ENCODE measurements at places on chromosomes 7 and 10.
A peak's percentile ranks its signal among the peaks of the same experiment; 100 is the strongest.

- no peak for DNase-seq
These were observed 264.7 kb upstream of the TEX47 start for GRCh38 chr7:89060234-89060633.

- no peak for DNase-seq
These were observed 22.9 kb downstream of the STRIP2 start for GRCh38 chr7:129457101-129457500.

- DNase-seq, result no peak
These were observed 96.7 kb upstream of the IKZF1 start for GRCh38 chr7:50207686-50208255.

GRCh38 chr10:23354630-23355279, 10.2 kb upstream of the C10orf67 start:
- DNase-seq, result no peak

GRCh38 chr7:140506788-140507464, 27.6 kb upstream of the MKRN1 start:
- DNase-seq, result no peak

GRCh38 chr10:17215782-17216122, 12.3 kb upstream of the VIM start:
- DNase-seq, result no peak

DNA sequence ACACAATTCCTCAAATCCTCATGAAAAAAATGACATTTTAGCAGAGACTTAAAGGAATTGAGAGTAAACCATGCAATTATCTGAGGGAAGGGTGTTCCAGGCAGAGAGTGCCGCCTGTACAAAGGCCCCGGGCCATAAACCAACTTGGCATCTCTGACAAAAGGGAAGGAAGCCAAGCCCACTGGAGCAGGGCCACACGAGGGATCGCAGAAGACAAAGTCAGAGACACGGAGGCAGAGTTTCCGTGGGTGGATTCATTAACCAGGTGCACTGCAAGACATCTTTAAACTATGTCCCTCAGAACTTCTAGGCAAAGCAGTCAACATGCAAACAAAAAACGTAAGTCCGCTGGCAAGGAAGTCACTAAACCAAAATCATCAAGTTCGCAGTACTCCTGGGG, 92.0 kb downstream of the SFMBT2 start:
- no peak for DNase-seq

- no peak for DNase-seq
These were observed 574.2 kb downstream of the CCSER2 start for GRCh38 chr10:84902553-84902952.

DNA sequence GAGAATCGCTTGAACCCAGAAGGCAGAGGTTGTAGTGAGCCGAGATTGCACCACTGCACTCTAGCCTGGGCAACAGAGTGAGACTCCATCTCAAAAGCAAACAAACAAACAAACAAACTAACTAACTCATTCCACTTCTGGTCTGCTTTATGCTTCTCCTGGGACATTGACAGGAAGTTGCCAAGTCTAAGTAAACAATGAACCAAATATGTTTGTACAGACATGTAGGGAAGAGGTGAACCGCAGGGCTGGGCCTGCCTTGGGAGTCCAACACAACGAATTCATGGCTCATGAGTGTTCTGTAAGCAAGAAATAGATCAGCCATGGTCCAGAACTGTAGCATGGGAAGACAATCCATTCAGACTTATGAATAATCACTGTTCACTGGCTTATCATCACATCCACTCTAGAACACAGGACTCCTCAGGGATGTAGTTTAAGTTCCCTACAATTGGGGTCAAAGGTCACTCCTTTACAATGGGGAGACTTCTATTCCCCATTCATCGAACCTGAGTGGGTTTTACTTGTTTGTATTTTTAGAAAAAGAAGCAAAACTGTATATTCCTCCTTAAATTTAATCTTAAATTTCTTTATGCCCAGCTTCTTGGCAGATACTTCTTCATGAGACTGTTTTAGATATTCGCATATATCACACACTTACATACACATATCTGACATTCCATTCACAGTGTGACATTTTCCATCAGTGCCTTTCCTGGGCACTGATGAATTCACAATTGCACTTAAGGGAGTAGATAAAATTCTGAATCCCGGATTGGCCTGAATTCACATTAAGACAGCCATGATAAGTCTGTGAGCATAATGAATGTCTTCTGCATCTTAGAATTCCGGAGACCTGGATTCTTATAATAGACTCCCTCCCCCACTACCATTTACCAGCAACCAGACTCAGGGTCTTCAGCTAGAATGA, 159.1 kb upstream of the EEPD1 start:
- DNase-seq, result no peak

DNA sequence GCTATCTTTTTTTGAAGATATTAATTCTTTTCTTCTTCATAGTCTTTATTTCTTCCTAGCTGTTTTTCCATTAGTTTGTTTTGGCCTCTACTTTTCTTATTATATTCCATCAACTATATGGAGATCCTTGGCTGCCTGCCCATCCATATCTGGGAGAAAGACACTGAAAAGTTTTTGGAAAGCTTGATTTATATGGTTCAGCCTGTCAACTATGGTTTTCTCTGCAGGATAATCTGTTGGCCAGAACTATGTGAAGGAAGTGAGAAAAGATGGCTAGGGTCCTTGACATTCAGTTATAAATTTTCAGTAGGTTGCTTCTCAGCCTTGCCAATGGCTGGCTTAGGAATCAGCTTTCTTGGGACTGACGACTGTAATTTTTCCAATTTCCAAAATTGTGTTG, 10.0 kb upstream of the CDK14 start:
- DNase-seq, result no peak

DNA sequence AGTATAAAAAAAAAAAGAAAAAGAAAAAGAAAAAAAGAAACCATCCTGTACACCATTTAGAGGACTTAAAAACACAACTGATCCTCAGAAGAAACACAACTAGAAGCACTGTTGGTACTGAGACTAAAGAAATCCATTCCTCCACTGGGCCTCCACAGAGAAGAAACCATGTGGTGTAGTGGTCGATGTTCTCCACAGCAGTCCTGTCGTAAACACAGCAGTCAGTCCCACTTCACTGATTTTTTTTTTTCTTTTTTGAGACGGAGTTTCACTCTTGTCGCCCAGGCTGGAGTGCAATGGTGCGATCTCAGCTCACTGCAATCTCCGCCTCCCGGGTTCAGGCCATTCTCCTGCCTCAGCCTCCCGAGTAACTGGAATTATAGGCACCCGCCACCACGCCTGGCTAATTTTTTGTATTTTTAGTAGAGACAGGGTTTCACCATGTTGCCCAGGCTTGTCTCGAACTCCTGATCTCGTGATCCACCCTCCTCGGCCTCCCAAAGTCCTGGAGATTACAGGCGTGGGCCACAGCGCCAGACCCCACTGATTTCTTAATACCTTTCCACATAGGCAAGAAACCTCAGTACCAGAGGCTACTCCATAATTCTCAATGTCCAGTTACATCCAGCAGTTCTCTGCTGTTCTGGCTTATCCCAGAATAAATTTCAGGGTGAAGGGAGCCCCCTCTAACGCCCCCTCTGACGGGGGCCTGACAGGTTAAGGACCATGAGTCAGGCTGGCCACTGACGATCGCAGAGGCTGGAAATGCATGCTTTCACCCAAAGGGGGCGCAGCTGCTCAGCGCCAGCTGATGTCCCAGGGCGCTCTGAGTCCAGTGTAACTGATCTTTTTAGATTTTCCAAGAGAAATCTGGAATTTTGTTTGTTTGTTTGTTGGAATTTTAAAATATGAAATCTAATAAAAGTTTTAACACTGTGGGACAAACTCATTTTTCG, 24.8 kb upstream of the FFAR4 start:
- DNase-seq, result peak; percentile 19

DNA sequence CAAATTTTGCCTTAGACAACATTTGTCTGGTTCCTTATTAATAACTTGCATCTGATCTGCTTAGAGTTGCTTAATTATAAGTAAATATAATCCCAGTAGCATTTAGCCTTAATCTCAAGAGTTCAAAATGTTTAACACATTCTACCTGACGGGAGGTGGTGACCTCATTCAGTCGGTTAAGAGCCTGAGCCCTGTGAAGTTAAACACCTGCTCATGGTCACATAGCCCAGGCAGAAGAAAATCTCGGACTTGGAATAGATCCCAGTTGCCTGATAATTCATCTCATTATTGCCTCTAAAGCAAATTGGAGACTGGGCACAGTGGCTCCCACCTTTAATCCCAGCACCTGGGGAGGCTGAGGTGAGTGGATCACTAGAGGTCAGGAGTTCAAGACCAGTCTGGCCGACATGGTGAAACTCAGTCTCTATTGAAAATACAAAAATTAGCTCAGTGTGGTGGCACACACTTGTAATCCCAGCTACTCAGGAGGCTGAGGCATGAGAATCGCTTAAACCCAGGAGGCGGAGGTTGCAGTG, 18.6 kb upstream of the ASCC1 start:
- DNase-seq, result no peak

DNA sequence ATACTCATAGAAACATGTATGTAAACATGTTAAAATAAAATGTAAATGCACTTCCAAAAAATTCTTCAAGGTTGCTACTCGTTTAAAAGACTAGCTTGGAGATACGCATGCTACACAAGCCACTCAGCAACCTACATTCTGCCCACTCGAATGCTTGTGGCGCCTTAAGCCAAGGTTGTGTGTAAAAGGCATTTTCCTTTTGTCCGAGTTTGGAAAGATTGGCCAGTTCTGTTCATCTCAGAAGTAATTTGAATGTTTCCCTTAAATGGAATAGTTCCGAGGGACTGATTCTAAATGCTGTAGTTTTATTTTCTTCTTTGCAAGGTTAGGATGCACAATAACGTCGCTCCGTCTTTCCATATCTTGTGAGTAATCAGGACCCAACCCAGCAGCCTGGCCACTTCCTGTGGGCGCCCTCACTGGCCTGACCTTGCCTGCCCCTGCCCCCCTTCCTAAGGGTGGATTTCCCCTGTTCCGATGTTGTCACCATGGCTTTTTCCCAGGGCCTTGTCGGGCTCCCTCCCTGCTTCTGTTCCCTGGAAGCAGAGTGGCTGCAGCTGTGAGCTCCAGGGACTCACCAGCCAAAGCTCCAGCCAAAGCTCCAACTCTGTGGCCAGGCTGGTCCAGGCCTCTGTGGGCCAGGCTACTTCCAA, 70.6 kb downstream of the PTPRE start:
- DNase-seq, result no peak

GRCh38 chr7:22771872-22772228, 44.9 kb downstream of the IL6 start:
- DNase-seq, result no peak

GRCh38 chr7:106793015-106793975, 71.8 kb upstream of the PIK3CG start:
- DNase-seq, result peak; percentile 57

DNA sequence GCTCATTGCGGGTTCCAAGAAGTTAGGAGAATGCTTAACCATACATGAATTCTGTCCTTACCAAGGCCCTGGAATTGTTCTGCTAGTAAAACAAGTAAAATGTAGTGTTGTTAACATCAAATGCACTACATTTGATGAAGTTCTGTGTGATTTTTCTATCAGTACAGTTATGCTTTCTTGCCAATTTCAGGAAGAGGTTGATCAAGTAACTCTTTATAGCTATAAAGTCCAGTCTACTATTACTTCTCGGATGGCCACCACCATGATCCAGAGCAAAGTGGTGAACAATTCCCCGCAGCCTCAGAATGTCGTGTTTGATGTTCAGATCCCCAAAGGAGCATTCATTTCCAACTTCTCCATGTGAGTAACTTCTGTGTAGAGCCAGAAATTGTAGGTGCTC, 5.7 kb downstream of the ITIH2 start:
- no peak for DNase-seq

GRCh38 chr7:110470420-110470819, 620.5 kb upstream of the LRRN3 start:
- DNase-seq, result no peak

GRCh38 chr7:68384581-68384980, 1213.7 kb upstream of the AUTS2 start:
- no peak for DNase-seq

- DNase-seq, result no peak
These were observed 11.5 kb upstream of the CDHR3 start for GRCh38 chr7:105951597-105951996.

- DNase-seq, result no peak
These were observed 52.7 kb downstream of the DENND11 start for GRCh38 chr7:141649137-141649864.

DNA sequence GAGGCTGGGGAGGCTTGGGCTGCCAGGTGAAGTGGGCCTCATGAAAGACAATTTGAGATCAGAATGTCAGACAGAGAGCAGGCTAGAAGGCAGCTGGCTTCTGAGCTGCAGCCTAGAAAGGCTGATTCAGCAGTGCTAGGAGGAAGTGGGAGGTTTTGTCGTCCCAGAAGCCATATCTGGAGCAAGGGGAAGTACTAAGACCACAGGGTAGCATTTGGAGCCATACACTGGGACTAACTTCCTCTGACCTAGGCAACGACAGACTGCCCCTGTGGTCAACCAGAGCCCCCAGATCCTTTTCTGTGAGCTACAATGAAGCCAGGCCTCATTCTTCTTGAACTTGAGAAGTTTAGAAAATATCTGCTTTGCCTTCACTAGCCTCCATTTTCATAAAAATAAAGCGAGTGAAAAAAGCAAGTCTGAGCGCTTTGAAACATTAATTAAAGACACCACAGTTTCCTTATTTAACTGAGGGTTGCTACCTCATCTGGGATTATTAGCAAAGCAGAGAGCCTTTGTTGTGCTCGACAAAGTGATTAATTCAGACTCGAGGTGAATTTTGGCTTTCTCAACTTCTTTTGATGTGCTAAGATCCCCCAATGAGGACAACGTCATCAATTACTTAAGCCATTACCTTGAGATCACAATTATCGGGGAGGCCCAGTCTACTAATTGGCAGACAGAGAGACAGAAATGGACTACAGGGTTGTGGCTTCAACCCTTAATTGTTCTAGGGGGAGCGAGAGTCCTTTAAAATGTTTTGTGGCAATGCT, 26.6 kb downstream of the TBXAS1 start:
- DNase-seq, result peak; percentile 28

Measured in CD4-positive, alpha-beta T cell treated with Interleukin-17A for 1 hour (primary cell).